ENCODE measurements at places on chromosomes 12 and 14.

DNA sequence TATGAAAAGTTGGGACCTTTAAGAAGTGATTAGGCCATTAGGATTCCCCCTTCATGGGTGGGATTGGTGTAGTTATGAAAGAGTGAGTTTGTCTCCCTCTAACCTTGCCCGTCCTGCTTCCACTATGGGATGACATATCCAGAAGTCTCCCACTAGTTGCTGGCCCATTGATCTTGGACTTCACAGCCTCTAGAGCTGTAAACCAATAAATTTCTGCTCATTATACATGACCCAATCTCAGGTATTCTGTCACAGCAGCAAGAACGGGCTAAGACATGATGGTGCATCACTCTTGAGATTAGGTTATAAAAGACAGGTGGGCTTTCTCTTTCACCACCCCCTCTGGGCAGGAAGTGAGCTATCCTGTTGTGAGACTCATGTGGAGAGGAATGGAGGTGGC, 8.6 kb upstream of the SMOC1 start:
- no peak for DNase-seq

DNA sequence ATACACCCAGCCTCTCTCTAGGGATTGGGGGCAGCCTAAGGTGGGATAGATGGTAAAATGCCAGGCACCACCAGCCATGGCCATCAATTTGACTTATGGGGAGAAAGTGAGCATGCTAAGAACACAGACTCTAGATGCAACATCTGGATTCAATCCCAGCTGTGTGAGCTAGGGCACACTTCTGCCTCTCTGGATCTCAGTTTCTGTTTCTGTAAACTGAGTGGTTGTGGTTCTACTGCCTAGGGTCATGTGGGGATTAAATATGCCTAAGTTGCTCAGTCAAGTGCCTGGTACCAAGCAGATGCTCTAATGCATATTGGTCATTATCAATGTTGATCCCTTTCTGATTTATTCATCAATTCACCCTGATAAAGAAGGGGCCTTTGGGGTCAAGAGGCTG, 12.6 kb upstream of the OAS1 start:
- DNase-seq = no peak

DNA sequence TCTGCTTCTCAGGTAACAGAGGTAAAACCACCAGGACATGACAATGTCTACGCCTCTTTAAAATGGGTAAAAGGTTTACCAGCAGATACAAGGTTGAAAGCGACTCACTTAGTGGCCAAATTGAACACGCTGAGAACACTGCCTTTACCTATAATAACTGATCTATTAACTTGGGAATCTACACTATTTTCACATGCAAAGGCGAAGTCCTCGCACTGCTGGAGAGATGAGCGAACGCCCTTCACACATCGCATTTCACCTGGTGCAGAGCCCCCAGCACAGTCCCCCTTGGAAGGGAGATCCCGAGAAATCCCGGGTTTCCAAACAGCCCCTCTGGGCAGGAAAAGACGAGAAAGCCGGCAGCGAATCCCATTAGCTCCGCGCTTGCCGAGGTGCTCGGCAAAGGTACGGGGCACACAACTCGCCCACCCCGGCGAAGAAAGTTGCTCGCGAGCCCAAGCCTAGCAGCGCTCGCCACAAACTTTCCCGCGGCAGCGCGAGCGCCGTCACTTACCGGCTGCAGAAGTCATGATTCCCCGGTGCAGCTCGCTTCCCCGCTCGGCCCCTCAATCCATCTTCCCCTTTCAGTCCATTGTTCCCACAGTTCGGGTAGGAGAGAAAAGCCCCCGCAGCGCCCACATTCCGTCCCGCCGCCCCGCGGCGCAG, 423 bp downstream of the FGD6 start:
- DNase-seq = no peak

DNA sequence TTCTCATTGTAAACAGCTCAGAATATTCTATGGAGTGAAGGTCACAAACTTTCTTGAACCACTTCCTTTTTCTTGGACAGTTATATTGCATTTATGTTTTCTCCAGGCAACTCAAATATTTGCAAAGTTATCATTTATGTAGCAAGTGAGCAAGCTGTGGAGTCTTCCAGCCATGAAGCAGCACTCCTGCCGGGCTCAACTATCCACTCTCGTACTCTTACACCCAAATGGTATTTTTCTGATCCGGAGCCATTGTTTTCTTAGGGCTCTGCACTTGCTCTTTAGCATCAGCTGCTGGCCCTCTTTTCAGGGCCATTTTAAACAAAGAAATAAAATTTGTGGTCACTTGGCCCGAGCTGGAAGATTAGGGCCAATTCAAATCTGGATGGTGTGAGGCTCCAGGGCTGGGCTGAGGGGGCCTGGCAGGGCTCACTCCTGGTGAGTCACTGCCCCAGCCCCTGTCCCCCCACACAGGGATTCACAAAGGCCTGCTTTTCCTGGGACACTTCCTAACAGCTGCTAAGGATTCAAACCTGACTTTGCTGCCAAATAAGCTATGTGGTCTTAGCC, 19.7 kb downstream of the SYNE3 start:
- DNase-seq = peak; percentile 25

- DNase-seq = no peak
These were observed 86.1 kb upstream of the ARHGAP5 start for GRCh38 chr14:31990926-31991572.

DNA sequence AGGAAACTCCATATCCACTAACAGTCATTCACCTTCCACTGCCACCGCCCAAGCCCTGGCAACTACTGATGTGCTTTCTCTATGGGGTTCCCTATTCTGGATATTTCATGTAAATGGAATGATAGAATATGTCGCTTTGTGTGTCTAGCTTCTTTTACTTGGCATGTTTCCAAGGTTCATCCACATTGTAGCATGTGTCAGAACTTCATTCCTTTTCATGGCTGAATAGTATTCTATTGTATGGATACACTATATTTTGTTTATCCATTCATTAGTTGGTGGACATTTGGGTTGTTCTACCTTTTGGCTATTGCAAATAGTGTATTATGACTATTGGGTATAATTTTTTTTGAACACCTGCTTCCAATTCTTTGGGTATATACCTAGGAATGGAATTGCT, 8.6 kb downstream of the POU6F1 start:
- no peak for DNase-seq

- DNase-seq = peak; percentile 8
These were observed 1.5 kb downstream of the RAD51AP1 start for GRCh38 chr12:4540170-4540569.

DNA sequence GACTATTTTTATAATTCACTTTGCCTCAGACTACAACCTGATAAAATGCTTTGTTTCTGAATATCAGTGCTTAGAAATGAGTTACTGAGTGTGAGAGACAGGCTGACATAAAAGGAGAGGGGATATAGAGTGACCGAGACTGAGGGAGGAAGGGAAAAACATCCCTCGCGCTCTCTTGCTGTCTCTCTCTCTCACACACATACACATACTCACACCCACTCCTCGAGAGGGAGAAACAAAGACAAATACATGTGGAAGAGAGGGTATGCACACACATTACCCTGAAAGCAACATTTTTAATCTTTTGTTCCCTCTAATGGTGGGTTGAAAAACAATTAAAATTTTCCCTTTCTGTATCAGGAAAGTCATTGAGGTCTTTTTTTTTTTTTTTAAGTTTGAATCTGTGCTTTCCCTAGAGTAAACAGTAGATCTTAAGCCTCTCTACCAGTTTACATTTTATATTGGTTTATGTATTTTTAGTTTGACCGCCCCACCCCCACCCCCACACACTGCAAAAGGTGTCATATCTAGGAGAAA, 45.3 kb downstream of the FRS2 start:
- no peak for DNase-seq

GRCh38 chr14:96225213-96225612, 20.6 kb downstream of the BDKRB2 start:
- no peak for DNase-seq

- DNase-seq = no peak
These were observed 5.2 kb downstream of the MYBPC1 start for GRCh38 chr12:101599771-101600484.

- DNase-seq = no peak
These were observed 18.0 kb upstream of the CTDSP2 start for GRCh38 chr12:57864442-57865083.

DNA sequence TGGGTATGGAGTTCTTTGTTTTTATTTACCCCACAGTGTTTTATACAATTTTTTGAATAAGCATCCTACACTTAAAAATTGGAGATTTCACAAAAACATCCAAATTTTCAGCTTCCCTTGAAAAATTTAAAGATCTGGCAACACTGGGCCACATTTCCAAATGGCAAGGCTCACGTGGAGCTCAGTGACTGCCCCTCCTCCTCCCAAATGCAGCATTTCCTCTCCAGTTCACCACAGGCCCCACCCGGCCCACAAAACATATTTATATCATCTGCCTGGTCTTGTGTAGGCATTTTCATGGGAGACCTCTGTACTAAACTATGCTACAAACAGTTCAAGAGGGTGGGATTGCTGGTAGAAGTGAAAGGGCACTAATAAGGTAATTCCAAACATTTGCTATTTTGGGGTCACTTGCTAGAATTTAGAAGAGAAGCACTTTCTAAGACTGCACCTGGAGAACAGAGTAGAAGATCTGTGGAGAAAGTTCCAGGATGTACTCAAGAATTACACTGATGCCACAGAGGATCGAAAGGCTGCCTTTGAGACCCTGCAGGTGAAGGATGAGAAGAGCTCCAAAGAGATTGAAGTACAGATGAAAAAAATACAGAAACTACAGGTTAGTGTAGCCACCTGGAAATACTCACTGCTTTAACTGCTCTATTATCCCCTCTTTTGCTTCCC, 7.3 kb downstream of the FKBP11 start:
- peak; percentile 61 for DNase-seq

DNA sequence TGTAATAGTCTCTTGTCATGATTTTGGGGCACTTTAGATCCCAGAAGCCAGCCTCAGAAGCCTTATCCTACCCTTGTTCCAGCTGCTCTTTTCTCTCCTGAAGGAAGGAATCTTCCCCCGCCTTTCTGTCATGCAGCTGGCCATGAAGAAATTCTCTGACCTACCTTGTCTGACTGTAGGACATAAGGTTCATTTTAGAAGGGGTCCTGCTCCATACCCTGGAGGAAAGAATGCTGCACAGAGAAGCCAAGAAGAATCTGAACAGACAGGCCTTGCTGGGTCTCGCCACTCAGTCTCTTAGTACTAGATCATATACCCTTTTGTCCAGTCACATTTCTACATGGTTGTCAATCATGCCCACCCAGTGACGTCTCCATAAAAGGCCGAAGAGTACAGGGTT, 6.2 kb upstream of the TMCC3 start:
- DNase-seq = no peak

DNA sequence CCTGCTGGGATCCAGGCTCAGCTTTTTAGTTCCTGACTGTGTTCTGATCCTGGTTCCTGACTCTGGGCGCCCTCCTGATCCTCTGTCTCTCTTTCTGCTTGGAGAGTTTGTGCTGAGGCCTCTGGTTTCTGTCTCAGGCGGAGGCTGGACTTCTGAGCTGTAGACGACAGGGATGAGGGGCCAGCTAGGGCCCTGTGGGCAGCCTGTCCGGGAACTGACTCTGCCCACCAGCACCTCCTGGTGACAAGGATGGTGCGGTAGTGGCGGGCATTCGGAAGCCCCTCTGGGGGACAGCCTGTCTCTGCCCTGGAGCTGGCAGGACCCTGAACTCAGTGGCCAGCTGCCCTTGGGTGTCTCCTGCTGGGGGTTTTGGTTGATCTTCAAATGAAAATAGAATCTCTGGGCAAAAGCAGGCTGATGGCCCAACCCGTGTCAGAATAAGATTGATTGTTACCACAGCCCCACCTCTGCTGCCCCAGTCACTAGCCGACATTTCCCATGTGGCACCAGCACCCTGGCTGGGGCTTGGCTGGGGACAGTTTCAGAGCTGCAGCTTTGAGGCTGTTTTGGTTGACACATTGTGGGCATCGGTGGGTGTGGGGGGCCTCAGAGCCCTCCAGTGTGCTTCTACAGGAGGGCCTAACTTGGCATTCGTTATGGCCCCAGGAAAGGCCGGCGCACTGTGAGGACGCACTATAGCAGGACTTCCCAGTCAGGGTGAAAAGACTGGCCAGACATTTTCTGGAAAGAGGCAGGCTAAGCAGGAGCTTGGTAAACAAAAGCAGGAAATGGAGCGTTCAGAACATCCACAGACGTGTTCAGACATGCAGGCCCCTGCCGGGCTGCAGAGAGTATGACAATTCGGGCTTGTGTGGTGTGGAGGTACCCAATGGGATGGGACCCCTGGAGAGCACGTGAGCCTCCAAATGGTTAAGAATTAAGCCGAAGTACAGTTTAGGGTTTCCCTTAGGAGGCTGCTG, 16.2 kb downstream of the KRT80 start:
- peak; percentile 63 for DNase-seq

- DNase-seq = no peak
These were observed 55.8 kb downstream of the BCL11B start for GRCh38 chr14:99216191-99216590.

- DNase-seq = no peak
These were observed 364.8 kb downstream of the CACNA1C start for GRCh38 chr12:2417481-2418160.

DNA sequence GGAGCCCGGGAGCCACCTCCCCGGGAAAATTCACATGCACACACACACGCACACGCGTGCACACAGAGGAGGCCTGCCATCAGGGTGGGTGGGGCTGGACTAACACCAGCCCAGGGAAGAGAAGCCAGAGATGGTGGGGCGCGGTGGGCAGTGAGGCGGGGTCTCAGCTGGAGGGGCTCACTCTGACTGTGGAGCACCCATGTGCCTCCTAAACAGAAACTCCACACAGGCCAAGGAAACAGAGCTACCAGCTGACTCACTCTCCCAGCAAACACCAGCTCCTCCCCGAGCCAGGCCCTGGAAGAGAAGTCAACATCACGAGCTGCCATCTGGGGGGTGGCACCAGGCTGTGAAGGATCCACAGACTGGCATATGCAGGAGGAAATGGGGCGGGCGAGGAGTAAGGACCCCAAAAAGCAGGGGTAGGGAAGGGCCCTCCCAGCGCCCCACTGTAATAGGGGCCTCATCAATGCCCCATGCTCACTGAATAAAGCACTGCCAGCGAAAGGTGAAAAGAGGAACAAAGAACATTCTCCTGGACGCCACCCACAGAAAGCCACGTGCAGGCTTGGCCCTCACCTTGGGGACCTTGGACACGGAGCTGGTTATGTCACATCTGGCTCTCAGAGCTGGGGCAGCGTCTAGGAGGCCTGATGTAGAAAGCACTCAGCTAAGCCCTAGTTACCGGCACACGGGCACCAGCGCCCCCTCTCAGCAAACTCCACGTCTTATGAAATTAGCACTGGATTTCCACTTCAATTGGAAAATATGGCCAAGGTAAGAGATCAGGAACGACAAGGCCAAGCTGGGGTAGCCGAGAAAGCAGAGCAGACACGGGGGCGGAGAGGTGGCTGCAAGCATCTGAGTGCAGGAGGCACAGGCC, 8.4 kb upstream of the INF2 start:
- DNase-seq = peak; percentile 67

GRCh38 chr12:49294804-49295081, 204 bp upstream of the PRPH start:
- no peak for DNase-seq

GRCh38 chr12:58939399-58940100, 19.2 kb upstream of the LRIG3 start:
- DNase-seq = no peak

GRCh38 chr12:2543801-2544200, 251.0 kb upstream of the FKBP4 start:
- DNase-seq = no peak

Measured in KBM-7 (cell line).